ENCODE measurements at places on chromosomes 6 and 20.
A peak's percentile ranks its signal among the peaks of the same experiment; 100 is the strongest.

GRCh38 chr6:16205377-16206144, 32.8 kb upstream of the GMPR start:
- peak; percentile 45 for DNase-seq

DNA sequence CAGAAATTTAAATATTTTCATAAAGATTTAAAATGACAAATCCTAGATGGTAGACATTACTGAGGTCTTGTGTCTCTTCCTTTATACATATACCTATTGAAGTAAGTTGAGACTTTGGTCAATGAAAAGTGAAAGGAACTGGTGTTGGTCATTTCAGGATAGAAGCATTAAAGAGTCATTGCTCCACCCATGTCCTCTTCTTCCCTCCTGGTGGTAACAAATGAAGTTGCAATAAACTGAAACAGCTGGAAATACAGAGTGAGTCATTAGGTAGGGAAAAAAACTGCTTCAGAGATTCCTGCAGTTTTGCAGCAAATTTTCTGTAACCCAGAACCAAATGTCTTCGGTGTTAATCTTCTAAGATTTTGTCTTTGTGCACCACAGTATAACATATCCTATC, 448.0 kb downstream of the EYS start:
- DNase-seq = no peak

DNA sequence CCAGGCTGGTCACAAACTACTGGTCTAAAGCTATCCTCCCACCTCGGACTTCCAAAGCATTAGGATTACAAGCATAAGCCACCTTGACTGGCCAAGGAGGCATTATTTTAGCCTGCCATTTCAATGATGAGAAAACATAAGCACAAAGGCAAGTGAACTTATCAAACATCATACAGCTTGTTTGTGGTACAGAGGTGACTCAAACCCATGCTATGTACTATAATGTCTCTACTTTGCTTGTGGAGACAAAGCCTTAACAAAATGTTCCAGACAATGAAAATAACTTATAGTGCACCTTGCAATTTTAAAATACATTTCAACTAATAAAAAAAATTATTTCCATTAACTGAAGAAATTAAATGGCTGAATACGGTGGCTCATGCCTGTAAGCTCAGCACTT, 26.2 kb downstream of the HDAC2 start:
- DNase-seq = no peak

GRCh38 chr20:62413896-62414481, 6.9 kb upstream of the CABLES2 start:
- peak; percentile 66 for DNase-seq

GRCh38 chr20:22584522-22584921, at the start of gene FOXA2:
TSS of gene FOXA2 (minus strand) at chr20:22584572. CDS start at chr20:22584278, 294 bp downstream.
- DNase-seq = no peak

GRCh38 chr6:169953686-169954085, 202.3 kb downstream of the ERMARD start:
- no peak for DNase-seq

GRCh38 chr6:96611342-96611991, 48.5 kb downstream of the FHL5 start:
- no peak for DNase-seq

DNA sequence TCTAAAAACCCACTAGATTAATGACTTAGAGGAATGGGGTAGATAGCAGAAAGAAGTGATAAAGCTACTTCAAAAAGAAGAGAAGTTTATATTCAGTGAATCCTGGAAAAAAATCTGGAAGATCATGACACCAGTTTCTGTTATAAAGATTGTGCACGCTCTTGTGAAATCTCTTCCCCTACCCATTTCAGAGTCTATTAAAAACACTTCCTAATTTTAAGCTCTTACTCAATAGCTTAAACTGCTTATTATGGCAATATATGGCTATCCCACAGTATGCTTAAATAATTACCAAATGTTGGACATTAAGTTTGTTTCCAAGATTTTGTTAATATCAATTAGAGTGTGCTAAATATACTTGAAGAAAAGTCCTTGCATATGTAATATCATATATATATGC, 585.3 kb upstream of the MAN1A1 start:
- DNase-seq = no peak

GRCh38 chr20:47810721-47811347, 25.6 kb upstream of the SULF2 start:
- DNase-seq = no peak

DNA sequence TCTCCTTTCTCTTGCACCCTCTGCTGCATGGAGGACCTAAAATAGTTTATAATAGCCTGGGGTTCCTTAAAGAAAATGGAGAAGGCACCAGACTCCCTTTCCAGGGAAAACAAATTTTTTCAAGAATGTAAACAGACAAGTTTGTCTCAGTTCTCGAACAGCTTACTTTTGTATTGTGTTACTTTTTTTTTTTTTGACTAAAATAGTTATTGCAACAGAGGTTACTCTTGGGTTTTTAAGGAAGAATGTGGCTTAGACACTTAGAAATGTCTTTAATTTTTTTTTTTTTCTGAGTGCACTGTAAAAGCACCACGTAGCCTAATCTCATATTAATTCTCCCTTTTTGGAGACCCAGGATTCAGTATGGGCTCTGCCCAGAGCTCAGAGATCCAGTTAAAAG, 148.7 kb upstream of the CARMIL1 start:
- DNase-seq = no peak

DNA sequence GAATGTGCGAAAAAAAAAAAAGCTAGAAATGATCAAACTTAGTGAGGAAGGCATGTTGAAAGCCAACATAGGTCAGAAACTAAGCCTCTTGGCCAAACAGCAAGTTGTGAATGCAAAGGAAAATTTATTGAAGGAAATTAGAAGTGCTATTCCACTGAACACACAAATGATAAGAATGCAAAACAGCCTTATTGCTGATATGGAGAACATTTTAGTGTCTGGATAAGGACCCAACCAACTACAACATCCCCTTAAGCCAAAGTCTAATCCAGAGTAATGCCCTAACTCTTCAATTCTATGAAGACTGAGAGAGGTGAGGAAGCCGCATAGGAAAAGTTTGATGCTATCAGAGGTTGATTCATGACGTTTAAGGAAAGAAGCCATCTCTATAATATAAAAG, 5.5 kb upstream of the ABCC10 start:
- no peak for DNase-seq

DNA sequence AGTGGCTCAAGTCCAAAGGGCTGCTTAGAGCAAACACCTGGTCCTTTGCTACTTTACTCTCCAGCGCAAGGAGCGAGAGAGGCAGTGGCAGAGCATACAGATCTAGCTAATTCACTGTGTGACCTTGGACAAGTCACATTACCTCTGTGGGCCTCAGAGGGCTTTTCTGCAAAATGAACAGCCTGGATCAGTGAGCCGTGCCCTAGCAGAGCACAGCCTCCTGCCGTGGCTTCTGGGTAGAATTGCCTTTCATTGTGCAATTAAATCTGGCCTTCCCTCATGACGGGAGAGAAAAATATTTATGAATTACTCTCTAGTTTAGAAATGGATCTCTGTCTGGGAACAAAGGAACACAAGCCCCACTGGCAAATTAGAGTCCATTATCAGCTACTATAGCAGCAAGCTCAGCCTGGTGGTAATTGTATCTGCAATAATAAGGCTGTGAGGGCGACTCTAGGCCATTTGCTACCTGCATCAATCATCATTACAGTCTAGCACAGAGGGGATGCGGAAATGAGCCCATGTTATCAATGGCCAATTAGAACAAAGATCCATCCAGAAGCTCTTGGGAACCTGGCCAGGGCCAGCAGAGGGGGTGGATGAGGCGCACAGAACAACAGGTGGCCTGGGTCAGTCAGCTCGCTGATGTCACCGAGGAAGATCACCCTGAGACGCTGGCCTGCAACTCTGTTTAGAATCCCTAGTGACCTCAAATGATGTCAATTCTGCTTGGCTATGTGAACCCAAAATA, 114.2 kb upstream of the LY86 start:
- no peak for DNase-seq

GRCh38 chr6:36544228-36544627, 3.1 kb downstream of the STK38 start:
- DNase-seq = no peak

GRCh38 chr20:17856024-17856564, 112.5 kb downstream of the SNX5 start:
- no peak for DNase-seq

DNA sequence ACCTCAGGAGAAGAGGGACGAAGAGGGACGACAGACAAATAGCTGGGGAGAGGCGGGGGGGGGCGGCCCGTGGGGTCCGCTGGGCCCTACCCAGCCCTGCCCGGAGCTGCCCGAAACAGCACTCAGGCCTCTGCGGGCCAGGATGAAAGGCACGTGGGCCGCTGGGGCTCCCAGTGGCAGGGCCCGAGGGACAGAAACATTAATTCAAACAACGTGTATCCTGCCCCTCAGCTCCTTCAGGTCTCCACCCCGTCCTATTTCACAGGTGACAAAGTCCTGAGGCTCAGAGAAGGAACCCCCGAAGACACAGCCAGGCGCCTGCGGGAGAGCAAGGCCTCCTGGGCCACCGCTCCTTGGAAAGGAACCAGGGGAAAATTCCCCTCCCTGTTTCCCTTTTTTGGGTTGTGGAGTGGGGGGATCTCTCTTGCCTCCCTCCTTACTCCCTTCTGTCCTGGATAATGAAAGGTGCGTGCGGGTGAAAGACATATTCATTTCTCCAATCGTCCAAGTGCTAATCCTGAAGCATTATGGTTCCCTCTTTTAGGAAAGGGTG, 93.3 kb downstream of the RNASET2 start:
- DNase-seq = no peak

DNA sequence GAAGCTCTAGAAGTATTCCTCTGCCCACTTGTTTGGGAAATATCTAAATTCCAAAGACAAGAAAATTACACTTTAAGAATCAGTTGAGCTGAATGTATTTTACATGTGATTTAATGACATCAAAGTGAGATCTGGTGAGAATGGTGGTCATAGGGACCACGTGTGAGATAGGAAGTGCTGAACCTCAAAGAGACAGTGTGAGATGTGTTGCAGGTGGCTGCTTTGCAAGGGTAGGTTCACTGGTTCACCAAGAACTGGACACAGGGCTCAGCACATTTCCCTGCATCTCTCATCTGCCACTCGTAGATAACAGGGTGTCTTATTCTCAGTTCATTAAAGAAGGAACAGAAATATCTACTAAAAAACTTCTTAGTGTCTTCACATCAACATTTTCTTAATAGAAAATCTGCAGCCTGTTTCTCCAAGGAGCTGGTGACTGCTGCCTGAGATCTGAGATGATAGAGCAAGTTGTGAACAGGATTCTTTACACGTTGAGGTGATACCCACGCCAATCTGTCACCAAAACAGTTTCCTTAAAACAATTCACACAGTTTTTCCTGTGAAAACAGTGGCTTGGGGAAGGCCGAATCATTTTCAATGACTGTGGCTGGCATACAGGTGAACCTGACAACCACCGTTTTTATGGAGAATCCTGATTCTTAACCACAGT, 7.2 kb downstream of the CCR6 start:
- no peak for DNase-seq

DNA sequence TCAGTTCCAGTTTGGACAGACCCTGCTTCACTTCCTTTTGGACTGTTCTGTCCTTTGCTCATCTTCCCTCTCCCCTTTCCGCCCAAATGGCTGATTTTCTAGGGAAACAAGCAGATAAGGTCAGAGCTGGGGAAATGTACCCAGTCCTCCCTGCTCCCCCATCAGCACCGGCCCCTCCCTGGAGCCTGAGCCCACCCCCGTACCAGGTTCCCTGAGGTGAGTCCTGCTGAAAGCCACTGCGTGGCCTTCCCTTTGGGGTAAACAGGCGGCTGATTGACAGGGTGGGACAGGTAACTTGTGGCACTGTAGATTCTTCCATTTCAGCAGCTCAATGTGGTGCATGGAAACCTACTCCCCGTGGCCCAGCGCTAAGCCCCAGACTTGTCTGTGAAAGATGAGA, 70.5 kb downstream of the NPEPL1 start:
- no peak for DNase-seq

- peak; percentile 81 for DNase-seq
Observed at GRCh38 chr6:39791850-39792539, at the start of gene DAAM2. TSS of gene DAAM2 (plus strand) at chr6:39792376. CDS start at chr6:39856303, 63,927 bp downstream.

- DNase-seq = peak; percentile 56
Observed at GRCh38 chr6:170255426-170256125, 35.3 kb downstream of the DLL1 start.

GRCh38 chr6:95081231-95081630, 496.1 kb upstream of the MANEA start:
- no peak for DNase-seq

- DNase-seq = no peak
Observed at GRCh38 chr20:36320898-36321695, 15.0 kb downstream of the DLGAP4 start.

- no peak for DNase-seq
Observed at GRCh38 chr20:53878262-53879047, 191.9 kb downstream of the BCAS1 start.

DNA sequence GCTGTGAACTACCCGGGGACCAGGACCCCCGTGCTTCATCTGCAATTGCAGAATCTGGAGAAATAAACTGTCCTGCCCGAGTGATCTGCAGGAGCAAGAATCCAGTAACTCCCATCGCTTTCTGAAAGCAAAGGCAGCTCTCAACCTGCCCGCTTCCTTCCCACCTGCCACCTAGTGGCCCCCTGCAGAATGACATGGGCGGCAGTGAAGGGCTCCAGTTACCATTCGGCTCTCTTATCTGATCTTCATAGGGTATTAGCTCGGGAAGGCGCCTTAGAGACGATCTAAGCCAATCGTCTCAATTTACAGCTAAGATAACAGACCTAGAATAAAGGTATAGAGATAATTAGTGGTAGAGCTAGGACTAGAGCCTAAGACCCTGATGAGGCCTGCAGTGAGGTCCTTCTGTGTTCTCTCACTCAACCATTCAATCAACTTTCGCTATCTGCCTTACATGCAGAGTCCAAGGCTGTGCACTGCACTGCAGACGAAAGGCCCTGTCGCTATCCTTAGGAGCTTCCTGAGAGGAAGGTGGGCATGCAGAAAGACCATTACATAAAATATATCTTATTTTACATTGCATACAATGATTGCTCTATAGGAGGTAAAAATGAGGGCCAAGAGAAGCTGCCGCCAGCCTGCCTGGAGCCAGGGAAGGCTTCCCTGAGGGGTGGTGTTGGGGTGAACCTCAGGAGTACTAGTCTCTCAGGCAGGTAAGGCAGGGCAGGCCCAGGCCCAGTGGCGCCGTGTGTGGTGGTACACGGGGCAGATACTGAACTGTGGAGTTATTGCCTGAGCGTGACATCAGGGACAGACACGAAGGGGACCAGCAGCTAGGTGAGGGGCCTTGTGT, 7.1 kb upstream of the PSMG4 start:
- peak; percentile 91 for DNase-seq

All from SK-N-SH (cell line).